ENCODE measurements at places on chromosomes 5 and 9.

- no peak for DNase-seq
Observed at GRCh38 chr5:178104492-178104891, 8.8 kb upstream of the N4BP3 start.

DNA sequence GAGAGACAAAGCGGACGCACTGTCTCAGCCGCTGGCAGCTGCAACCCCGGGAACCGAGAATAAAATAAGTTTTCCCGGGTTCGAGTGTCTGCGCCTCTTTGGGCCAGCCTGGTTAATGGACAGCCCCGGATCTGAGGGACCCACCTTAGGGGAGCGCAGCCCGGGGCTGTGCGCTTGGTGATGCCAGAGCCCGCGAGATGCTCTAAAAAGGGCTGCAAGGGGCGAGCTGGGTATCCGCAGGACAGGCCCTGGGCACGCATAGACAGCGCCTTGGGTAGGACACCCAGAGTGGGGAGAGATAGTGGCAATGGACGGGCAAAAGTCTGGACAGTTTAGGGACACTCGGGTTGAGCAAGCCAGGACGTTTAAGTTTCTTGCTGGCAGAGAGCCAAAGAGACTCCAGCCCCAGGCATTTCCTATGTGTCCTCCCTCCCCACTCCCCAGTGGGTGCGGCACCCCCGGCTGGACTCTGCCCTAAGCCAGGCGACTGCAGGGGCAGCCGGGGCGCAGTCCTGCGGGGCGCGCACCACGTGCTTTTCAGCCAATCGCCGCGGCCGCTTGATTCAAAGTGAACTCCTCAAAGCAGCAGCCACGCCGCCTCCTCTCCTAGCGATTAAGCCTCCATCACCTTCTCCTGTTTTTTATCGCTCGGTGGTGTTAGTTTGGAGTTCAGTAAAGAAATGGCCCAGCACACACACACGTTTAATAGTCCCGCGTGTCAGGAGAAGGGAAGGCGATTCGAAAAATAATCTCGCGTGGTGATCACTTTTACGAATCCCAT lies 616 bp upstream of the ENC1 start:
- DNase-seq, result no peak

- DNase-seq, result no peak
Observed at GRCh38 chr5:128427921-128428320, 110.1 kb downstream of the FBN2 start.

DNA sequence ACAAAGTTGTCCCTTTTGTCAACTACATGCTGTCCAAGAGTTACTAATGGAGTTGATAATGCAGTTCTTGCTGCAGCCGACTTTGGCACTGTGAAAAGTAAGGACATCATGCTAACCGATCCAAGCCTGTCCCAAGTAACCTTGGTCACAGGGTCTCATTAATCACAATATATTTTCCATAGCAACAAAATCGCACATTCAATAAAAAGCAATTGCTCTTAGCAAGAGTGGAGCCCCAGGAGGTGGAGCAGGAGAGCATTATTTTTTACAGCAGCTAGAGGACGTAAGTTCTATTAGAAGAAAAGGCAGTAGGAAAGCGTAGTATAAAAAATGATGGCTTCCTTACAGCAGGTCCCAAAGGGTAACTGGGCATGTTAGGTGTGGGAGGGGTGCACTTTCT lies 570.3 kb downstream of the EBF1 start:
- no peak for DNase-seq

DNA sequence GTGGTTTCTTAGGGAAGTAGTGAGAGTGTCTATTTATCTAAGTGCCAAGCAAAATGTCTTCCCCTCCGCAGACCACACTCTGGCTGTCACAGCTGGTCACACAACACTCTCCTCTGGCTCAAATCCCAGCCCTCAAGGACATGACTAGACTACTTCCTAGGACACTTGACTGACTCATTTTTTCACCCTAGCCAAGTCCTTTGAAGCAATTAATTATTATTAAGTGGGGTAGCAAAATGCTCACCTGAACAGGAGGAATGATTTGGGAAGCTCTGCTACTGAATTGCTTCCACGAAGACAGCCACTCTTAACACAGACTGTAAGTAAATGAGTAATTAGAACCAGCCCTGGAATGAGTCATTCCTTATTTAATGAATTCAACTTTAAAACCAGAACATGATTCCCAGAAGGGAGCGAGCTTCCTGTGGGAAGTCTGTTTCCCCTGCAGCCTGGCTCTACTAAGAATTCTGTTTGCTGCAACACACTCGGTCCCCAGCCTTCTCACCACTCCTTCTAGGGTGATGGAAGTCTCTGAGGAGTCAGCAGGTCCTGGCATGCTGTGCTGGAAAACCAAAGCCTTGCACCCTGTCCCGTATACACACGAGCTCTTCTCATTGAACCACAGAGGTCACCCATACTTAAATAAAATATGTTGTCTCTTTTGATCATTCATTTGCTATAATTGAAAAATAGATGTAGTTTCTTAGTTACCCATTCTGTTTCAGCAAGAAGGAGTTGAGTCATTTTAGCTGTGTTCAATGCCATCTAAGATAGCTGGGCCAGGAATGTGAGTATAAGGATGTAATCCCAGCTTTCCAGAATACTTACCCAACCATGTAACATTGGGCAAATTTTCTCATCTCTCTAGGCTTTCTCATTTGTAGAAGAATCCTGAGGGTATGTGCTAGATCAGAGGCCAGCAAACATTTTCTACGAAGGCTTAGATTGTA lies 218.6 kb upstream of the RASEF start:
- DNase-seq, result no peak

- no peak for DNase-seq
Observed at GRCh38 chr5:78964889-78965288, 20.2 kb downstream of the ARSB start.

- no peak for DNase-seq
Observed at GRCh38 chr5:17896605-17897004, 262.3 kb downstream of the TAF11L14 start.

DNA sequence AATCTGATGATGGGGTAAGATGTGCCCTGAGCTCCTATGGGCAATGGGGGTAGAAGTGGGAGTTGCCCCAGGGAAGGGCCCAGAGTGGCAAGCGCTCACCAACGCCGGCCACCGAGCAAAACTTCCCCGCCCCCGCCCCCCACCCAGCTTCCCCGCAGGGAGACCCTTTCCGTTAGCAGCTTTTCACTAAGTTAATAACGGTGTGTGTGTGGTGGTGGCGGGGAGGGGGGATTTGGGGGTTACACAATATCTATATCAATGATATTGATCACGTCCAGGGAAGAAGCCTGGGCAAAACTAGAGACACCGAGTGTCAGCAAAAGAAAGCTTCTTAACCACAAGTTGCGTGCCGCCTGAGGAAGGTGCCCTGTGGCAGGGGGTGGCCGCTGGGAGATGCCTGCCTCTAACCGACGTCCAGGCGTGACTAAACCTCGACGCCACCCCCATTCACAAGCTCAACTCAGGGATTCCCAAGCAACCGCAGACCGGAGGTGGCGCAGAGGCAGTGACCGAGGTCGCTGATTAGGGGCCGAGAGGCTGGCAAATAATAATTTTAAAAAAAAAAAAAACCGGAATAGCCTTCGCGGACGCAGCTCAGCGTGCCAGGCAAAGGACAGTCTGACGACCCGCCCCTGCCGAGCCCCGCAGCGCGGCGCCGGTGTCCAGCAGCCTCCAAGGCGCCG lies 222.6 kb downstream of the MEF2C start:
- no peak for DNase-seq

GRCh38 chr5:68240202-68240601 lies 24.6 kb downstream of the PIK3R1 start:
- no peak for DNase-seq

DNA sequence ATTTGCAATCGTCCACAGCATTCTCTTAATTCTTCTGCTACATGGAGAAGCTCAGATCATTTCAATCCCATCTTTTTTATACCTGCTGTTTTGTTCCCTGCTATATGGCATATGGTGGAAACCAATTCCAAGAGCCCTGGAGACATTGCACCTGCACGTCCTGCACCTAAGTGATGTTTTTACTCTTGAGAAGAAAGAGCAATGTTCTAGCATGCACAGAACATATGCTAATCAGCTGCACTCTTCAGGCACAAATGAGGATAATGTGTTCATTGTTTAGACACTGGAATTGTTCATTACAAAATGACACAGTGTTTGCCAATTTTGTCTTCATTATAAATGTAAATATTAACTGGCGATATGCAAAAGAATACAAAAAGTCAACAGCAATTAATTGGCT lies 935.8 kb downstream of the TLE4 start:
- DNase-seq, result no peak

GRCh38 chr9:124037790-124038189 lies 26.2 kb downstream of the LHX2 start:
- DNase-seq, result no peak

GRCh38 chr9:4027606-4028005 lies 272.3 kb downstream of the GLIS3 start:
- no peak for DNase-seq

Data from CD4-positive, alpha-beta T cell treated with Interleukin-4 for 4 hours (primary cell).